Neural crest cell (in vitro differentiated cells): ENCODE measurements at places on chromosomes 4 and X.

GRCh38 chrX:22559506-22559905, 286.8 kb downstream of the CBLL2 start:
- DNase-seq: no peak

GRCh38 chrX:153458476-153458875, 11.9 kb downstream of the HAUS7 start:
- no peak for DNase-seq

DNA sequence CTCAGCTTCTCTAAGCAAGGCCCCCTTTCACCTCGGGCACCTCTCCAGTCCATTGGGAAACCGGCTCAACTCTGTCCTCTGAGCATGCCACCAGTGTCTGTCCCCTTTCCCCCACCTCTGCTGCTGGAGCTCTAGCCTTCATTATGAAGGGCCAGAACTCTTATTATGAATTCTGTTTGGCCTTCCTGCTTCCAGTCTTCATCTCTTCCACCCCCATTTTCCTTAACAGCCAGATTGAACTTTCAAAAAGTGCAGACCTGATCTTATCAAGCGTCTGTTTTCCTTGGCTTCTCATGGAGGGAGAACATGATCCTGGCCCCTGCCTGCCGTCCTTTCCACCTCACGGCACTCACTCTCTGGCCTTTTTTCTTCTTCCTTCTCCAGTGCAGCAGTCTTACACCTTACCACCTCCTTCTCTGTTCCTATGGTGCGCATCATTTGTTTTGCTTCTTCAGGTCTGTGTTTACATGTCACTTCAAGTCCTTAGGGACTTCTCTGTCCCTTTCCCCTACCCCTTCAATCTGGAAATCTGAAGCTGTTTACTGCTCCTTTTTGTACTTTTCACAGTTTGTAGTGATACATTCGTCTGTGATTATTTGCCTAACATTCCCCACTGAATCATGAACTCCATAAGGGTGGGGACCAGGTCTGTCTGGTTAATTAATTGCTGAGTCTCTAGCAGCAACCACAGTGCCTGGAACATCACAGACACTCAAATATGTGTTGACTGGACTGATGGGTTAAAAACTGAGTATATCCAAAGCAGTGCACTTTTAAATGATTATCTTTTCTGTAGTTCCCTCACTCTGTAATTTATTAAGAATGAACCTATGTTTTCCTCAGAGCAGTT, 55.8 kb downstream of the FNIP2 start:
- DNase-seq: no peak

DNA sequence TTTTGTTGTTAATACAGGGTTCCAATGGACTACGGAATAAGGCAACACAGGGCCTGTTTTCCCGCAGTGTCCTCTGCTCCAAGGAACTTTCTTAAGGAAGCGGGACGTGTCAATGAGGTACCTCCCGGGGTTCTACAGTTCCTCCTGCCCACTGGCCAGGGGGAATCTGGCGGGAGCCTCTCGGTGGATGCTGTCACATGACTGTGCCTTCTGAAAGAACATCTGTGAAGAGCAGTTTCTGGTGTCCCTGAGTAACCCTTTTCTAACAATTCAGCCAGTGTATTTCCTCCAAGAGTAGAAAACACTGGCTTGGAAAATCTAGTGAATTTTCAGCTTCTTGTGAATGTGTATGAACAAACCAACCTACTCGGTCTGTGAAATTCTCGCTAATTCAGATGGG, 32.7 kb downstream of the MFAP3L start:
- no peak for DNase-seq

DNA sequence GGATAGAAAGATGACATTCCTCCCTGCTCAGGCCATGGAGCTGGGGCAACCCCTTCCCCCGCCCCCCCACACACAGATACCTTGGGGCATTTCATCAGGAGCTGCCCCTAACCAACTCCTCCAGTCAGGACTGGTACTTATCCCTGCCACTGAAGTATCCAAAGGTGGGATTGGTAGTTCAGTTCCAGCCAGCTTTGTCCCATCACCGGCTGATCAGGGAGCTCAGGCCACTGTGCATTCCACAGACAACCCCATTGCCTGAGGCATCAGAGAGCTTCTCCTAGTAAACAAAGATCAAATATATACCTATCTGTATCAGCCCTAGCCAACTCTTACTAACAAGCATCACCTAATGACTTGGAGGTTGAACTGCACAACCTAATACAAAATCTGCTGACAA, 218.2 kb upstream of the FMR1 start:
- DNase-seq: no peak

DNA sequence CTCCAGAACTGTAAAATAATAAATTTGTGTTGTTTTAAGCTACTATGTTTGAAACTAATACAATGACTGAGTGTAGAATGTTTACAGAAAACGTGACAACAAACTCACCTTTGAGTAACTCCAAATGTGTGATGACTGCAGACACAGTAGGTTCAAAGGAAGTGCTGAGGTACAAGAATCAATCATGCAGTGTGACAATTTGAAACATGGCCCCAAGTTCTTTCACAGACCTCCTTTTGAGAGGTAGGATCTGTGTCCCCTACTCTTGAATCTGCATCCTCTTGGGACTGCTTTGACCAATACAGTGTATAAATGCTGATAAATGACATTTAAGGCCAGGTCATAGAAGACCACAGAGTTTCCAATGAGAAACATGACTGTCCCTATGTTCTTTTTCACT, 667.7 kb upstream of the DIPK2B start:
- no peak for DNase-seq

DNA sequence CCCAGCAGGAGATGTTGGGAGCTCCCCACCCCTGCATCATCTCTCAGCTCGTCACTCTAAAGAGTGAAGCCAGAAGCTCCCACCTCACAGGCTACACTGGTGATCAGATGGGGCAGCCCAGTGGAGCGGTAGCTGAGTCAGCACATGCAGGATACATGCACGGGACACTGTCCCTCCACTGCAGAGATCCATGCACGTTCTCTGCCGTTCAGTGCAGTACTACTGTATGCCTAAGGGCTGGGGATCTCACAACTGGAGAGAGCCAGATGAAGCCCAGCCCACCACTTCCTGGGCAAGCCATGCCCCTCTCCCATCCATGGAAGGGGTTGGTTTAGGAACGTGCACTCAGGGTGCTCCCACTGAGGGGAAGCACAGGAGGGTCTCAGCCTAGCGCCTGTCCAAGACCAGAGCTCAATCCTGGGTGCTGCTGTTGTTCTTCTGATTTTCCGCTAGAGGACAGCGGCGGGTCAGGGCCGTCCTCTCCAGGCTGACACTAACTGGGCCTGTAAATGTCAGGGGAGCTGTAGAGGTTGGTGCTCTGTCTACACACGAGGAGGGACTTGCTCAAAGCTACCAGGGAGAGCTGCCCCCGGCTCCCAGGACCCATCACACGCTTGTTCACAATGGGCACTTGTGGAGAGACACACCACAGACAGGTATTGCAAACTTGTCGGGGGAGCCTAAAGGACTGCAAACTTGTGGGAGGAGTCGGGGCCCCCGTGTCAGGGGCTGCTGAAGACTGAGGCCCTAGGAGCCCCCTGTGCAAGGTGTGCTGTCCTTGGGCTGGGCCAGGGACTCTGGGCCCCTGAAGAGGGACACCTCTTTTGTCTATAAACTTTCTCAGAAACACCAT, 18.2 kb upstream of the ABLIM2 start:
- DNase-seq: peak; percentile 48

GRCh38 chr4:36348403-36348938, 67.1 kb downstream of the DTHD1 start:
- DNase-seq: no peak

GRCh38 chr4:10267066-10267465, 150.5 kb upstream of the WDR1 start:
- DNase-seq: no peak

DNA sequence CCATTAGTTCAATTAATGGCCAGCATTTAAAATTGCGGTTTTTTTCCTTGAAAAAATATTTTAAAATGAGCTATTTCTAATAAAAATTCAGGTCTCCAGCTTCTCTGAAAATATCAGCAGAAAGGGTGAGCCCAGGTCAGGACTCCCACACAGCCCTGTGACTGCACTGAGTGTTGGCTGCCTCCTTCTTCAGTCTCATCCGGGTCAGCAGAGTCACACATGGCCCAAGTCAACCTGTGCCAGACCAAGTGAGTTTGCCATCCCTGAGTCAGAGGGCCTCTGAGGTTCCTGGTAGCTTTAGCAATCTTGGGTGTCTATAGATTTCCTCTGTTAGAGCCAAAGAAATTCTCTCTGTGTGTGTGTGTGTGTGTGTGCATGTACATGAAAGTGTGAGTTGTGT, 22.1 kb upstream of the MSX1 start:
- no peak for DNase-seq

- no peak for DNase-seq
These were observed 58.8 kb downstream of the AMMECR1 start for GRCh38 chrX:110259117-110259516.

DNA sequence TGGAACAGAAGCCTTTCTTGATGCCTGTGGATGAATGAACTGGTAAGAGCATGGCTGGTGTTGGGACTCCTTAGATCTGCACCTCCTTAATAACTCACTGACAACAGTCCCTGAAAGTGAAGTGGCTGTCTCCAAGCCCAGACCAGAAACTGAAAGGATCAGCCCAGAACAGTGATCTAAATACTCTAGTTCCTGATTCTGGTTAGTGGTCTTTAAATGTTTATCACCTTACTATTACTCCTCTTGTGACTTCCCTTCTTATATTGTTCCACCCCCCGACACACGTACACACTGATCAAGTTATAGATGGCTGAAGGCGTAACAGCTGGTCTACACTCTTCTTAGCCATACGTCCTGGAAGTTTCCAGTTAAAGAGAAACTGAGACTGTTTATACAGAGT, 33.8 kb upstream of the ARMCX2 start:
- DNase-seq: no peak

DNA sequence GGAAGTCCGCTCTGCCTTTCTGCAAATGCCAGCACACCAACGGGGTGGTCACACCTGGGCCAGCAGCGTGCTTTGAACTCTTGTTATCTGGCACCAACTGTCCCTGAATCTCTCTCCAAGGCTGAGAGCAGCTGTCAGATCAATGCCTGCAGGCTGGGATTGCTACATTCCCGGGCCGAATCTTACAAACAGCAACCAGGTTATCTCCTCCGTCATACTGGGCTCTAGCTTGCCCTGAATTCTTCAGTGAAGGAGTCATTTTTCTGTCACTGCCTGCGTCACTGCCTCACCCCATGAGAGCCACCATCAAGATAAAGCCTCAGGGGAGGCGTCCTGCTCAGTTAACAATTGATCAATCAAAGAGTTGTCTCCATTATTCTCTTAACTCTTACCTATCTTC, 329.4 kb upstream of the PPARGC1A start:
- no peak for DNase-seq

DNA sequence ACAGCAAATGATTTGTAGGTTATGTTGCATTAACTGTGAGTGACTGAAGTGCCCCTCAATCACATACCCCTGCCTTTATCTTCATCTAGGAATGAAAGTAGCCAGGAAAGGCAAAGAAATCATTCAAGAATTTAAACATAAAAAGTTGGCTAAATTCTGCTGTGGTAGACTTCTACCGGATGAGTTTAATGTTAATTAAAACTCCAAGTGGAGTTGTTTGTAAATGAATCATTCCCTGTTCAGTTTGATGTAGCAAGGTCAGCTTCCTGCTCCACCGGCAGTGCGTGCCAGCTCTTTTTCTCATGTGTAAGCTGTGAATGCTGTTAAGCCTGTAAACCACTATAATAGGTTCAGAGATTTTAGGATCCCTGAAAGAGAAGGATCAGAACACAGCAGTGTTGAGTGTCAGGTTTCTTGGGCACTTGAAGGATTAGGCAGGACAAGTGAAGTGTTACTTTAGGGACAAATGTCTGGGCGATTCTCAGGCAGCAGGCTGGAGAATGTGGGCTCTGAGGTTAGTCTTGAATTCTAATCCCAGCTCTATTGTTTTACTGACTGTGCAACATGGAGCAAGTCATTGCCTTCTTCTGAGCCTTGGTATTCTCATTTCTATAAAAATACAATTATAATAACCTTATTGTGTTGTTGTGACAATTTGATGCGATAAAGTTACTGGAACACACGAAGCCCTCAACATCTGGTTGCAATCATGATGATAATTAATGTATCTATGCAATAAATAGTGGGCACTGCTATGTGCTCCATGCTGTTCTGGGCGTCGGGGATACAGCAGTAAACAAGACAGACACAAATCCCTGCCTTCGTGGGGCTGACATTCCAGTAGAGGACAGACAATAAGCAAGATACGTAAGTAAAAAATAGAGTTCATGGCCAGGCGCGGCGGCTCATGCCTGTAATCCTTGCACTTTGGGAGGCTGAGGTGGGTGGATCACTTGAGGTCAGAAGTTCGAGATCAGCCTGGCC, 112.0 kb downstream of the SHROOM3 start:
- DNase-seq: no peak

DNA sequence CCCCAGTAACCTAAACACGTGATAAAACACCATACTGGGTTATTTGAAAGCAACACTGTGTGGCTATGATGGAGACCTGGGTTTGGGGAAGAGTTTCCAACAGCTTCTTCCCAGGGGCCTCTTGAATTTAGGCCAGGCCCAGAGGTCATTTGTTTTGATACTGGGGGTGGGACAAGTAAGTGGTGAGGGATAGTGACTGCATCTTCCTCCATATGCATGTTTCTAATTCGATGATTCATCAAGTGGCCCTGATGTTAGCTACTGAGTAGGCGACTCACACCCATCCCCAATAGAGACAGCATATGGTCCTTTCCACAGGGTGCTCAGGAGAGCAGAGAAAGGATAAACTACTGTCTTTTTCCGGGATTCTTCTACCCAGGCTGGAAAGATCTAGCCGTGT, 2.7 kb downstream of the NDP start:
- no peak for DNase-seq

DNA sequence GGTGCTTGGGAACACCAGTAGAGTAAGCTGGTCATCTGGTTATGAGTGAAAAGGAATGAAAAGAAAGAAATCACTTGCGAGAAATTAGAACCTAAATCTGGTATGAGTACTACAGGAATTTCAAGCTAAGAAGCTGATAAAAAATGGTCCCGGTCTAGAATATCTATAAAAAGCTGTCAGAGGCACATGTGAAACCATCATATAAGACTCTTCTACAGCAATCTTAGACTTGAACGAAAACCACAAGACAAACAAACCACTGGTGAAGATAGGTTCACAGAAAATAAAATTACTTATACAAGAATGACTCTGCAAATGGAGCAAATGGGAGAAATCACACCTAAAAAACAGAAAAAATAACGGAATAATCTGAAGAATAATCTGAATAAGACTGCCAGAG, 69.9 kb downstream of the KDR start:
- DNase-seq: no peak

DNA sequence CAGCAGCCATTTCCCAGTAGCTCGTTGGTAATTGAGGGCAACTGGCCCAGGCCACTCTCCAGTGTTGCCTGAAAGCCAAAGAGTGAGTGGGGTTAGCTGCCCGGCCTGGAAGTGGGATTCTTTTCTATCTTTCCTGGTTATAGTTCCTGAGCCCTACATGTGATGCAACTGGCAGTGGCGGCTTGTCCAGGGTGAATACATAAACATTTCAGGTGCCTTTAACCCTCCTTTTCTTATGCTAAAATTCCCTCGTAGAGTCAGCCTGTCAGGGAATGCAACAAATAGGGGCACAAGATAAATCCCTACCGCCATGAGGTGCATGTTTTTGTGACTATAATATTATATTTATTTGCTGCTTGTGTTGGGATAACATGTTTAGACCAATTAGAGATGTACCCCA, 13.4 kb upstream of the HERC5 start:
- DNase-seq: no peak
